ENCODE measurements at places on chromosomes 5 and 9. TPM values are rescaled to one million over a fixed set of nuclear protein-coding genes. Genes with fewer than 3 reads are reported as not detected.

Gene FOXD4
- total RNA-seq: 0.22 TPM

Gene GABRA6
- not detected for total RNA-seq

Gene EDIL3
- not detected for total RNA-seq

Gene SOX30
- 0.11 TPM for total RNA-seq

Gene S1PR3
- 0.80 TPM for total RNA-seq

- DNase-seq: no peak
- no peaks in the 10 kb centered on the region for H3K27me3 ChIP-seq
- peaks cover 63% of the 10 kb centered on the region for H3K36me3 ChIP-seq
- peak overlapping the region; percentile 67 for H3K4me3 ChIP-seq
- no peak overlapping the region for H3K27ac ChIP-seq
Observed at GRCh38 chr5:134133995-134134541, 19.6 kb downstream of the TCF7 start.

DNA sequence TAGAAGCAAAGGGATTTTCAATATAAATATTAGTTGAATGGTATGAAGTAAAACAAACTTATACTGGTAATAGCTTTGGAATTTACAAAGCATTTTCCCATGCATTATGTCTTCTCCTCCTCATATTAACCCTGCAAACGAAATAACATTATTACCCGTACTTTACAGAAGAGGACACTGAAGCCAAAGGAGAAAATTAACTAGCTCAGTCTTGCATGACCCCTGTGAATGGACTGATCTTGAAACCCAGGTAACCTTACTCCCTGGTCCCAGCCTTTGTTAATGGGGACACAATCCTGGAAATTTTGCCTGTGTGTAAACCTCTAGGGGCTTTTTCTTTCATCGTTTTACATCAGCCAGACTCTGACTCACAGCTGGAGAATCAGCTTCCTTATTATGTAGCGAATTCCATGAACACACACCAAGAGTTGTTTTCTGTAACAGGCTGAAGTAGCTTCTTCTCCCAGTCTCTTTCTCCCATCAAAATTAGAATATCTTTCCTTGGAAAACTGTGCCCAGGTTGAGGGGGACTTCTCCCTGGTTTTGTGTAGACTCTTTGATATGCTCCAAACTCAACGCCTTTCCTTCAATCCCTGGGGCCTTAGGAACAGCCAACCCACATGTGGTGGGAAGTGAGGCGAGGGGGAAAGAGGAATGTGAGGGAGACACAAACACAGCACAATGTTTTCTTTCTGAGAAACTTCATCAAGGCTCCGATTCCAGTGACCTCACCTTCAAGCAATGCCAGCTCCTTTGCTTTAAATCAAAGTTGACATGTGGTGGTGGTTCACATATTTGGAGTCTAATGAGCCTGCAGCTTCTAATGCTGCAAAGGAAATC lies 480.9 kb upstream of the PAPPA start:
- no peak for DNase-seq
- no peaks in the 10 kb centered on the region for H3K27me3 ChIP-seq
- no peak overlapping the region for H3K27ac ChIP-seq

DNA sequence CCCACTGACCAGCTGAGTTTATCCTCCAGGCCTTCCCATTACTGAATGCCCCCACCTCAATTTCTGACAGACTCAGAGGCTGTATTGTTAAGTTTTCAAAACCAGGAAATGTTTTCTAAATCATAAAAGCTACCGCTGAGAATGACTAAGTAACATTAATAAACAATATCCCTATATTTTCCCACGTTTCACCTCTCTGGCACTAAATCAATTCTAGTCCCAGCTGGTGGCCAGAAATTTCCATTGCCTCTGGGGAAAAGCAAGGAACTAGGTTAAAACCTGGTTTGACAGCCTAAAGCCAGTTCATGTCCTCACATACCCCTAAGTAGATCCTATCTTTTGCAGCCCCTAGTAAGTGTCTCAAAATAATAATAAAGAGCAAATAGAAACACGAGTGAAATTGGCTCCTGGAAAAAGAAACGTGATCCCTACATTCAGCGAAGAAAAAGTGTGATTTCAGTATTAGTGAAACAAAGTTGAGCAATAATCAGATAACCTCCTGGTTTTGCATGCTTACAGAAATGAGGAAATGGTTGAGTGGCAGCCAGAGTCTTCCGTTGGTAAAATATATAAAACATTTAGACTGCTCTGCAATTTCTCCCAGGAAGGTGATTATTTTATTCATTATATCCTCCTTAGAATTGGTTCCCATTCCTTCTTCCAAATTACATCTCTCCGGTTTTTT lies 110.9 kb downstream of the ESM1 start:
- no peaks in the 10 kb centered on the region for H3K27me3 ChIP-seq
- H3K36me3 ChIP-seq: no peaks in the 10 kb centered on the region
- DNase-seq: no peak
- no peak overlapping the region for H3K27ac ChIP-seq
- no peaks in the 10 kb centered on the region for H3K4me1 ChIP-seq

DNA sequence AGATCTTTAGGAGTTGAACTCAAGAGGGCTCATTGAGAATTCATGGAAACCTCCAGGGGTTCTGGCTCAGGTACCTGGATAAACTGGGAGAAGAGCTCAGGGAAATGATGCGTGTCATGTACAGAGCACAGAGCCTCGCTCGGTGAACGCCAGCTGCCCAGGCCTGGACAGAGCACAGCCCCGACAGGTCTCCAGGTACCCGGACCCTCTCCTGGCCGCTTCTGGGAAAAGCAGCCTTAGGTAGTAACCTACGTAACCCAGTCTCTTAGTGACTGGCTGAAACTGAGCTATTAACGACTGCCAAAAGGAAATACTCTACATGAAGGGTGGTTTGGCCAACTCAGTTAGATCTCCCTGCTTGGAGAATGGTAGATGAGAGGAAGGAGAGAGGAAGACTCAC lies 157.4 kb downstream of the TTLL11 start:
- no peaks in the 10 kb centered on the region for H3K27me3 ChIP-seq
- H3K27ac ChIP-seq: no peak overlapping the region
- H3K4me1 ChIP-seq: no peaks in the 10 kb centered on the region
- H3K4me3 ChIP-seq: no peak overlapping the region
- H3K36me3 ChIP-seq: no peaks in the 10 kb centered on the region
- DNase-seq: no peak

GRCh38 chr5:143054480-143054941 lies 284.3 kb downstream of the ARHGAP26 start:
- H3K27ac ChIP-seq: no peak overlapping the region
- H3K4me1 ChIP-seq: no peaks in the 10 kb centered on the region
- H3K4me3 ChIP-seq: no peak overlapping the region
- peaks cover 10% of the 10 kb centered on the region for H3K36me3 ChIP-seq
- no peaks in the 10 kb centered on the region for H3K27me3 ChIP-seq
- no peak for DNase-seq

DNA sequence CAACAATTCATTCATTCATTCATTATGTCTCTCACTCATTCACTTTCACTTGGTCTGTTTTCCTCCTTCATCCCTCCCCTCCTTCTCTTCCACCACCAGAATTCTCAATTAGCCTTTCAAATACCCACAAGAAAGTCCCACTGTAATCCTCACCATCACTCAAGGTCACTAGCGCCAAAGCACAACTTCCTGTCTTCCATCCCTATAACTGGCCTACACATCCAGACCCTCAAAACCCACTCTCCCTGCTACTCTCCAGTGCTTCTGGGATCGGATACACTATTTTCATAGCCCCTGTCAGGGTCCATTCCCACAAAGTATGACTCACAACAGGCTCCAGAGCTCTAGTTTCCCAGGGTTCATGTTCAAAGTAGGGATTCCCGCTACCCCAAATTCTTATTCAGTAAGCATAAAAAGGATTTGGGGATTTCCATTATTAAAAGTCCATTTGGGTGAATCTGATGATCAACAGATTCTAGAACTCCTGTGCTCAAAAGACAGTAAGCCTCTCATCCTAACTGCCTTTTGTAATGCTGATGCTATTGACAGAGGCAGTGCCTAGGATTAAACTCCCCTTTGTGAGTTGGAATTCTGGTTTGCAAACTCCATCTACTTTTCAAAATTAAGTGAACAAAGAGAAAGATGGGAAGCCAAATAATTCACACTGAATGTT lies 250.9 kb downstream of the SEMA5A start:
- H3K4me1 ChIP-seq: no peaks in the 10 kb centered on the region
- H3K27ac ChIP-seq: no peak overlapping the region
- H3K27me3 ChIP-seq: no peaks in the 10 kb centered on the region
- H3K36me3 ChIP-seq: no peaks in the 10 kb centered on the region
- H3K4me3 ChIP-seq: no peak overlapping the region

DNA sequence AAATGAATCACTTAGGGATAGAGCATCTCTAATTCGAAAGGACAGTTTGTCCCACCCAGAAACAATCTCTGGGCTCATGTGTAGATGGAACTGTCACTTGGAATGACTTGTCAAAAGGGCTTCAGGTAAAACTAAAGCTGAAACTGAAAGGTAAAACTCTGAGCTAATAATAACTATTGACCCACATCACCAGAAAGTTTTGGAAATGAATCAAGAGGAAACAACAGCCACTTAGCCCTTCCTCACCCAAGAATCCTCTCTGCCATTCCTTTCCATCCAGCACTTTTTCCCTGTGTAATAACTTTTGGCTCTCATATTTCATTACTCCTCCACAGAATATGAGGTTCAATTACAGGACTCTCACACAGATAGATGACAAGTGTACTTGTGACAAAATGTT lies 14.0 kb upstream of the GLRX start:
- H3K36me3 ChIP-seq: no peaks in the 10 kb centered on the region
- DNase-seq: no peak
- H3K4me1 ChIP-seq: peaks cover 33% of the 10 kb centered on the region
